ENCODE measurements at places on chromosomes 7 and 10.

DNA sequence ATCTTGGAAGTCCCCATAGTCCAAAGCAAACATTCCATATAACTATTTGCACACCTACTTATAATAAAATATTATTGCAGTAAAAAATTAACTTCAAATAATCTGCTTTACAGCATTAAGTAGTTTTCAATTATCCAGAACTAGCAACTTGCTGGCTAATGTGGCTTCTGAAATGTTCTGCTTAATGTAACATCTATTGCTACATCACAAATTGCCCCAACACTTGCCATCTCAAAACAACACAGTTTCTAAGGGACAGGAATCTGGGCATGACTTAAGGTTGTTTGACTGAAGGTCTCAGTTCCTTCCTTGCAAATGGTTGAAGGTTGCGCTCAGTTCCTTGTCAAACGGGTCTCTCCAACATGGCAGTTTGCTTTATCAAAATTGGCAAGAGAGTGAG, 378.5 kb upstream of the SEMA3C start:
- no peak for DNase-seq

DNA sequence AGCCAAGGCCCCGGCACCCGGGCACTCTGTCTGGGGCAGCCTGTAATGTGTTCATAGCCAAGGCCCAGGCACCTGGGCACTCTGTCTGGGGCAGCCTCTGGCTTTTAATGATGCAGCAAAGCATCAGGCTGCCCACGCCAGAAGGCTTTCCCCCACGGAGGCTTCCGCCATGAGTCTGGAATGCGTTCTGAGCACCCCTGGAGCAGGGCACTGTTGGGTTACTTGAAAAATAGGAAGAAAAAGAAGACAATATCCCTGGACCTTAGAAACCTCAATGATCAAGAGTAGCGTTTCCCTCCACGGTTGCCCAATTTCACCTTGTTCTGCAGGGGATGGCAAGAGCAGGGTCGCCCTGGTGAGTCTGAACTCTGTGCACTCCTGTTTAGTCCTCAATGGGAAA, 565.0 kb downstream of the PTPRN2 start:
- no peak for DNase-seq

GRCh38 chr7:22181663-22182062, 175.3 kb downstream of the RAPGEF5 start:
- no peak for DNase-seq

DNA sequence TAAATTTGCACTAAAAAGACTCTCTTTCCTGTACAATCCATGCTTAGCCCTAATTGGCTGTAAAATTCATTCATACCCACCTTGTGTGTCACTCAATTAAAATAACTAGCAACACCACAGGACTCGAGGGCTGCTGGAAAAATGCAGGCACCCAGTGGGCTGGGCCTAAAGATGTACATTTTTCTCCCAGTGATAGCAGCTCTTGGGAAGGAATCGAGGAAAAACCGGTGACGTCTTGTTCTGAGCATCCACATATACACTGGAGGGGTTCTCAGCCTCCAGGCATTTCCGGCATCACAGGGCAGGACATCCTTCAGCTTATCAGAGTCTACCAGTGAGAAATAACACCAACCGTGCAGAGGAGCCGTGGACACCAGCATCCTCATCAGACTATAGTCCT, 85.8 kb upstream of the PITRM1 start:
- no peak for DNase-seq

DNA sequence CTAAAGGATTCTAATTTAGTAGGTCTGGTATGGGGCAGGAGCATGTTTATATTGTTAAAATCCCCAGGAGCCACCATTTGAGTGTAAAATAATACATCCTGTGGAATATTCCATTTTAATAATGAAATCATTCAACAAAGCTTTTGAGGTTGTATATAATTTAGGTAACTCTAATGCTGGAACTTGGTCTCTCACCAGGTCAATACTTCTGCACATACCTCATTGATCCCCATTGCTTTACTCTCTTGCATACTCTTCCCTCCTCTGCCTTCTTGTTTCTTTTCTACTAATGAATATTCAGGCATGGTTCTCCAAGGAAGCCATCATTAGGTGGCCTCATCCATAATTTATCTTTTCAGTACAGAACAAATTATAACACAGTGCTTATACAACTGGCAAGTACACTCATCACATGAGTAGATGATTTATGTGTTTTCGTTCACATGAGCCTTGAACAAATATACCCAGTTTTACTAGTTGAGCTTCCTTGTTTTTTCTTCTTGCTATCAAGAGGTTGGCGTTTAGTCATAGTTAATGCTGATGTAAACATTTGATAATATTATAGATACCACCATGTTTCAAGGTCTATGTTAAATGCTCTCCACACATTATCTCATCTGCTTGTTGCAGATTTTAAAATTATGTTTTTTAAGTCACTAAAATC, 7.2 kb downstream of the PALS2 start:
- no peak for DNase-seq

- no peak for DNase-seq
Measured at GRCh38 chr7:31304446-31304845, 36.1 kb downstream of the NEUROD6 start.

DNA sequence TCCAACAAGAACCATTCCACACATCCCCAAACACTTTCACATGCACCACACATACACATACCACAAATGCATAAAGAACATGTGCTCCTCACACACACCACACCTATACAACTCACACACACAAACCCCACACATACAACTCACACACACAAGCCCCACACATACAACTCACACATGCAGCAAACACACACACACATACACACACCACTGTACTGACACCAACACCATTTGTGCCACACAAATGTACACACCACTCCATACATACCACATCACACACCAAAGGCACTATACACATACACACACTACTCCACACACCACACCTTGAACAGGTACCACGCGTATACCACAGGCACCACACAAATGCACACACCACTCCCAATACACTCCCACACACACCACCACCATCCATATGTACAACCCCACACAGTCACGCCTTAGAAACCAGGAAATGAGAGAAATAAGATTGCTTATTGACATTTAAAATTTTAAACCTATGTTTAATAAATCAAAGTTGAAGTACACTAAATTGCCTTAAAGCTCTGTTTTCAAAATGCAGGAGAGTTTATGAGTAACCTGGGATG, 107.4 kb downstream of the ARL4A start:
- no peak for DNase-seq

- no peak for DNase-seq
Measured at GRCh38 chr7:142855756-142856564, 1.1 kb downstream of the EPHB6 start.

GRCh38 chr7:70596598-70596913, 535.4 kb upstream of the GALNT17 start:
- no peak for DNase-seq

- DNase-seq: no peak
Measured at GRCh38 chr7:47747160-47747559, 165.2 kb upstream of the TNS3 start.

DNA sequence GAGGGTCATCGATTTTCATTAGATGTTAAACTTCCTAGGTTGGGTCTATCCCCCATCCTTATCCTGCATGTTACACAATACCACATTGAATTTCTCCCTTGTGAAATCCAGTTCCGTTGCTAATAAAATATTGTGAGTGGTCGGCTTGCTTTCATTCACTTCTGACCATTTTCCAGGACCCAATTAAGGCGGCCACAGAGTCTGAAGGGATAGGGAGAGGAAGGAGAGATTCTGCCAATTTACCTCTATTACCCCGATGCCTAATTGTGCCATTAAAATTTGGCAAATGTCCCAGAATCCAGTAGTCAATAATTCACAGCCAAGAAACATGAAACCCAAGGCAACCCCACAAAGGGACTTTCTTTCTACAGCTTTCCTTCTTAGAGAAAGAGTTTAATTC, 129.9 kb downstream of the IPMK start:
- no peak for DNase-seq

- DNase-seq: no peak
Measured at GRCh38 chr10:89959433-89960110, 258.2 kb downstream of the KIF20B start.

- DNase-seq: no peak
Measured at GRCh38 chr7:137846827-137847567, at the start of gene DGKI. Gene DGKI, minus strand, starts transcription at chr7:137846974.

DNA sequence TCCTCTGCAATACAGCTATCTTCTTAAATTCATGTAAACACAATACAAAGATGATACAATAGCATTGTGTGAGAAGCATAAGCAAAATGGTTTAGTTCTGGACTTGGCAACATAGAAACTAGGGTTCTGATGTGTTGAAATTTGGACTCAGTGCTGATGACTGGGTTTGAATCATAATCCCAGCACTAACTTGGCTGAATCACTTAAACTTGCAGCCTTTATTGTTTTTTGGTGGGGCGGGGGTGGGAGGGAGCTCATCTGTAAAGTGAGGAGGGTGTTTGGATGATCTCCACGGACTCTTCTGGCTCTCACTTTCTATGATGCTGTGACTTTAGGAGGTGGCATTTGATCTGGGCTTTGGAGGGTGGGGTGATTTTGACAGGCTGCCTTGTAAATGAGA, 158.2 kb downstream of the WNT2 start:
- no peak for DNase-seq

- no peak for DNase-seq
Measured at GRCh38 chr7:78072201-78072590, 273.6 kb downstream of the PHTF2 start.

DNA sequence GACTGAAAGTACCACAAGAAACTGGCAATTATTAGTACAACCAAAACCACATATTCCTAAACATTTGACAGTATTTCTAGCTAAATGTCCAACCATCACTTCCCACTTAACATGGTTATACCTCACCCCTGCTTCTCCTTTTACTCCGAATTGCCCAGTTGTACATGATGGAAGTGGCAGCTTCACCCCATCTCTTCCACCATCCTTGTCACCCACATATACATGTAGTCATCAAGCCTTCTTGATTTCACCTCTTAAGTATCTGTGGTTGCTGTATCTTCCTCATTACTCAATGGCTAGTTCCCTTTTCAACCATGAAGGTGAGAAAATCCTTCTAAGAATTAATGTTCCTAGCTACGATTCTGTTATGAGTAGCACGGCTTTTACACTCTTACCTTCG, 388.2 kb downstream of the CALN1 start:
- DNase-seq: no peak
